NCI-H1930 (cell line): ENCODE measurements at places on chromosomes 1 and 21.

GRCh38 chr1:95604771-95605170, 370.8 kb downstream of the RWDD3 start:
- DNase-seq, result no peak

DNA sequence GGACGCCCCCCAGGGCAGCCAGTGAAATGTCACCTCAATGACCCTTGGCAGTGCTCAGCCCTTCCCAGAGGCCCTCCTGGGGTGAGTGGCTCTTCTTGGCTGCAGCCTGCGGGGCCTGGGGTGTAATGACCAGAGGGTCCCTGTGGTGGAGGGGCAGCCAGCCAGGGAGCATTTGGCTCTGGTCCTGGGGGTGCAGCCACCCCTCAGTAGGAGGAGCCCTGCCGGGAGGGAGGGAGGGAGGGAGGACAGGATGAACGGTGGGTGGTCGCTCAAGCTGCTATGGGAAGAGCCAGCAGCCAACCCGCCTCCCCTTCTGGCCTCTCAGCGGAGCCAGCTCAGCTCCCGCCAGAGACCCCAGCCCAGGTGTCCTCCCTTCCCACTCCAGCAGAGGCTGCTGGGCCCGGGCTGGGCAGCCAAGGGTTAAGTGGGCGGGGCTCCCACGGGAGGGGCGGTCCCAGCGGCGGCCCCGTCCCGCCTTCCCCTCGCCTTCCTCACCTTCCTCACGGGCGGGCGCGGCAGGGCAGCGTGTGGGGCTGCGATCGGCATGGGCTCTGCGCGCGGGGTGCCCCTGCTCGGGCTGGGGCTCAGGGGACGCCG, 9.0 kb upstream of the PLCH2 start:
- no peak for DNase-seq

DNA sequence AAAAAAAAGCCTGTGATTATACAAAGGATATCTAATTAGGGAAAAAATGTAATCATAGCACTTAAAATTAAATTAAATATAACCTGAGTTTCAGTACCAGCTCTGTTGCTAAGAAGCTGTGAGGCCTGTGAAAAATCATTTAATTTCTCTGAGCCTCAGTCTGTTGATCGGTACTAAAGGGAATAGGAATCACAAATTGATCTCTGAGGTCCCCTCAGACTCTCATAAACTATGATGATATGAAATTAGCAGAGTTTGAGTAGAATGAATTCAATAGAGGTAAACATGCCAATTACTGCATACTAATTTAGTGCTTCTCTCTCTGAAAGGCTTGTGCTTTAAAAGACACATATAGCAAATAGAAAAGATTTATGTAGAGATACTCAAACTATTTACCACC, 416.8 kb upstream of the NCAM2 start:
- DNase-seq, result no peak

DNA sequence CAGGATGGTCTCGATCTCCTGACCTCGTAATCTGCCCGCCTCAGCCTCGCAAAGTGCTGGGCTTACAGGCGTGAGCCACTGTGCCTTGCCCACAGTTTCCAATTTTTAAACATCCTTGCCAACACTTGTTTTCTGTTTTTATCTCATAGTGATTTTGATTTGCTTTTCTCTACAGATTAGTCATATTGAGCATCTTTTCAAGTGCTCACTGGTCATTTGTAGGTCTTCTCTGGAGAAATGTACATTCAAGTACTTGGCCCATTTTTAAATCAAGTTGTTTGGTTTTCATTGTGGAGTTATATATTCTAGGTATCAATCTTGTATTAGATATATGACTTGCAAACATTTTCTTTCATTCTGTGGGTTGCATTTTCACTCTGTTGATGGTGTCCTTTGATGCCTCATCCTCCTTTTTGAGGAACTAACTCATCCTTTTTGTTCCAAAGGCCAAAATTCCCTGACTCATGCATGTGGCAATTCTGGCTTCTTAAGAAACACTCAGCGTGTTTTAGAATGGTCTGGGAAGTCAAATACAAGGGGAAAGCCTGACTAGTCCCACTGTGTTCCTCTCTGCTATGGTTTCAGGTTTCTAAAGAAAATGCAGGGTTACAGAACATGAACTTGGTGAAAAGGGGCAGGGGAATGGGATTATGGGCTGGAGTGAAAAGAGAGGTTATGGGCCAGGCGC, 37.3 kb downstream of the PTAFR start:
- no peak for DNase-seq

DNA sequence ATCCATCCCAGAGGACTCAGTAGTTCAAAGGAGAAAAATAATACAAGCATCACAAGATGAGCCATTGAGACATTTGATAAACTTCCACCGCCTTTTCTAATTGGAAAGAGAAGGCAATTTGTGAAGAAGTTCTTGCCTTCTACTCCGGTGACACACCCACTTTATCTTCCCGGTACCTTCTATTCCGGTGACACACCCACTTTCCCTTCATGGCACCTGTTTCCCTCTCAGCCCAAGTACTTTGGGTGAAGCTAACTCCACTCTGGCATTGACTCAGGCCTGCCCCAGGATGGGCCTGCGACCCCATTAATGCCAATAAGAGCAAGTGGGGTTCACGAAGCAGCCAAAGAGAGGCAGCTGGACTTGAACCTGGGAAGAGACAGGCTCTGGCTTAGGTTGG, 38.2 kb downstream of the CLDN14 start:
- no peak for DNase-seq

DNA sequence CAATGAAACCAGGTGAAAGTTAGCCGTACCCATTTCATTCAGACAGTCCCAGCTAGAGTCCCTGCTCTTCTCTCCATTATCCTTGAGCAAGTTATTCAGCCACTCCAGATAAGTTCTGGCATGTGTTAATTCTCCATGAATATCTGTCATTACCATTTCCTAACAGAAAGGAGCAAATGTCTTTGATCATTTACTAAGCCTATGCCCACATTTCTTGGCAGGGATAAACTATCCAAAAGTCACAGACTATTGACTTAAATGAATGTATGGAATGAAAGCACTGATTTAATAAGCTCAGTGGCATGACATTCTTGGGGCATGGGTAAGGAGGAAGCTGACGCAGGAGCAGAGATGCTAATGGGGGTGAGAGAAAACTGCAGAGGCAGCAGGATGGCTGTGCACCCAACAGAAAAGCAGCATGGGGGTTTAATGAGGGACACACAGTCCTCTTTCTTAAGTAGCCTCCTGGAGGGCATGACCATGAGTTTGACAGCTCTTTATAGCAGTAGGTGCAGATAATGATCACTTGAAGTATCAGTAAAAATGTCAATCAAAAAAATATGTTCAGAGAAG, 17.6 kb upstream of the DHCR24 start:
- no peak for DNase-seq

DNA sequence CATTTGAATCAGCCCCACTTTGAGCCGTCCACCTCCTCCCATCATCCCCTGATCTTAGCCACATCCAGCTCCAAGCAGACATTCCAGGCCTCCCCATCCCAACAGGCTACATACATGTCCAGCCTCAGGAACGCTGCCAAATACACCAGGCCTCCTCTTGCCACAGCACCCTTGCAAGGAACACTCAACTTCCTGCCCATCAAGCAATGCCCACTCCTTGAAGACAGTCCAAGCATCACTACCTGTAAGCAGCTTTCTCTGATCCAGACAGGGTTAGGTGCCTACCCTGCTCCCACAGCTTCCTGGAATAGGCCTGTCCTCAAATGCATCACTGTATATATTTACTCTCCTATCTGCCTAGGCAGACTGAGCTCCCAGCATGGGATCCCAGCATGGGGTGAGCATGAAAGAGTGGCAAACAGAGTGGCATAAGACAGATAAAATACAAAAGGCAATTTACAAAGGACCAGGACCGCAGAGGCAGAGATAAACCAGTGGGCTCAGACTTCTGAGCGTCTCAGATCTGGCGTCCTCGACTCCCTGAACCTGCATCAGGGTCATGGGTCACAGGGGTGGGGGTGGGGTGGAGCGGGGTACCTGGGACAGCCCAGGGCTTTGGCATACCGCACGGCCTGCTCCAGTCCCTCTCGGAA, 816 bp downstream of the HYI start:
- DNase-seq, result no peak

DNA sequence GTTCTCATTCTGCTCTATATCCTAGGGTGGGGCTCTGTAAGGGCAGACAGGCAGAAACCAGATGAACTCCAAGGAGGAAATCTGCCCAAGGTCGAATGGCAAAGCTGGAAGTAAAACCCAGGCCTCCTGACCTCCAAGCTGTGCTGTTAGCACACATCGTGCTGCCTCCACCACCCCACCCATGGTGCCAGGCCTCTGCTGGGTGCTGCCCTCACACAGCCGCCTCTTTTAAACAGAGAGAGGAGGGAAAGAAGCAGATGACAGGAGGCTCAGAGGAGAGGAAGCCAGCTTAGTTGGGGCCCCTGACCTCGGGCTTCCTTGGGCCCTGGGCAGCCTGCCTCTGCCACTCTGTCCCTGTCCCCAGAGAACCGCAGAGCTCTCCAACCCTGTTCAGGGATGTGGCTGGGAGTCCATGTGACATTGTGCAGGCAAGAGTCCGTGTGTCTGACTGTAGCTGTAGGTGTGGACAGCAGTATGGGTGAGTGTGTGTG, 1.1 kb downstream of the SYNC start:
- DNase-seq, result no peak

GRCh38 chr1:96804648-96805047, 83.1 kb downstream of the PTBP2 start:
- DNase-seq, result no peak

GRCh38 chr1:227900571-227901051, 47.1 kb downstream of the WNT9A start:
- no peak for DNase-seq

DNA sequence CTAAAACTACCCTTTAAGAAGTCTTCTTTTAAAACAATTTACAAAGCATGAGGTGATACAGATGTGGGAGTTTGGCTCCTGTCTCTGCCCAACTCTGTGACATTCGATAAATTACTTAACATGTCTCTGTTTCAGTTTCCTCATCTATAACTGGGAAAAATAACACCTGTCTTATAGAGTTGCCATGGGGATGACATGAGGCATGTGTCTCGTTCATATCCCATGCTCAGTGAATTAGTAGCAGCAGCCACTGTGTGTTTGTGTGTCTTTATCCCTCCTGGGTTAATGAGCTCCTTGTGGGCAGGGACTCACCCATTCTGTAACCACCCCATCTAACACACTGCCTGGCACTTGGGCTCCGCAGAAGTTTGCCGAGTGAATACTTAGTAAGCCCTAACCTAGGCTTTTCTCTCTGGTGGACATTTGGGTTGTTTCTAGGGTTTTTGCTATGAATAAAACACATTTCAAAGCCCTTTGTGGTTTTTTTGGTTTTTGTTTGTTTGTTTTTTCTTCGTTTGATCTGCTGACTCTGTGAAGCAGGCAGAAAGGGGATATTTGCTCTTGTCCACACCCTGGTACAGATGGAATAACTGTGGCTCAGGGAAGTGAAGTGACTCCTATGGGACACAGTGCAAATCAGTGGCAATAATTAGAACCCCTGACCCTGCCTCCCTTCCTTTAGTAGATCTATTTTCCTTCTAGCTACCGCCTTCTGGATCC, 797 bp upstream of the KCNJ9 start:
- DNase-seq, result no peak

DNA sequence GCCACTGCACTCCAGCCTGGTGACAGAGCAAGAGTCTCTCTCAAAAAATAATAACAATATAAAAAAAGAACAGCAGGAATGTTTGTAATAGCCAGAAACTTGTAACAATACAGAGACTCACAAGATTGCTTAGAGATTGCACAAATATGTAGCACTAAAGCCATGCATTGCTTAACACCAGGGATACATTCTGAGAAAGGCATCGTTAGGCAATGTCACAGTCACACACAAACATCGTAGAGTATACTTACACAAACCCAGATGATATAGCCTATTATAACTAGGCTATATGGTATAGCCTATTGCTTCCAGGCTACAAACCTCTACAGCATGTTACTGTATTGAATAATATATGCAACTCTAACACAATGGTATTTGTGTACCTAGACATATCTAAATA, 45.3 kb downstream of the GPATCH2 start:
- DNase-seq, result no peak

GRCh38 chr1:243421784-243422183, 165.9 kb downstream of the SDCCAG8 start:
- DNase-seq, result peak; percentile 9

- no peak for DNase-seq
Measured at GRCh38 chr1:36807262-36807661, 227.1 kb downstream of the GRIK3 start.

DNA sequence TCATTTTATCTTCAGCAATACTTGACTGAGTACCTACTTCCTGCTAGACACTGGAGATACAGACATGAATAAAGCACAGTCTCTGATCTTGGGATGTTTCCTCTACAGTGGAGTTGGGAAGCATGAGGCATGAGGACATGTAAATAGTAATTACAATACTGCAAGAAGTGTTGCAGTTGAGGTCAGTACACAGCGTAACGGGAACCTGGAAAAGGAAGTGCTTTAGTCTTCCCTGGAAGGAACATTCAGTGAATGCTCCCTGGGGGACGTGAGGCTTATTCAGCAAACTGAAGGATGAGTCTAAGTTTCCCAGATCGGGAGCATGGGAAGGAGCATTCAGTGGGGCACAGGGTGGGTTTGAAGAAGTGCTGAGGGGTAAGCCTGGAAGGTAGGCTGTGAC, 112.4 kb downstream of the PIK3R3 start:
- no peak for DNase-seq

DNA sequence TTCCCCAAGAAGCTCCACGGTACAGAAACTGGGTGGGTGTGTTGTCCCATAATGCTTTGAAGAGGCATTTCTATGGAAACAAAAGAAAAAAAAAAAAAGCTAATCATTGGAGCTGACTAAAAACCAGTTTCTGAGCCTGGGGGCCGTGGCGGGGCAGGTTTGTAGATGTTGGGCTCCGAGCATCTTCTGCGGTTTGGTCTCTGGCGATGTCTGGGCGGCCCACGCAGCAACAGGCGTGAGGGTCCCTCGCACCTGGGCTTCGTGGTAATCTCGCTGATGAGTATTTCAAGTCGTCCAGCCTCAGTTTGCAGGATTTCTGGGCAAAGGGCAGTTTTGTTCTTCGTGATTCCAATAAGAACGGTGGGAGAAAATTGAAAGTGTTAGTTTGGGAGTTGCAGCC, 6.8 kb downstream of the TP73 start:
- no peak for DNase-seq

DNA sequence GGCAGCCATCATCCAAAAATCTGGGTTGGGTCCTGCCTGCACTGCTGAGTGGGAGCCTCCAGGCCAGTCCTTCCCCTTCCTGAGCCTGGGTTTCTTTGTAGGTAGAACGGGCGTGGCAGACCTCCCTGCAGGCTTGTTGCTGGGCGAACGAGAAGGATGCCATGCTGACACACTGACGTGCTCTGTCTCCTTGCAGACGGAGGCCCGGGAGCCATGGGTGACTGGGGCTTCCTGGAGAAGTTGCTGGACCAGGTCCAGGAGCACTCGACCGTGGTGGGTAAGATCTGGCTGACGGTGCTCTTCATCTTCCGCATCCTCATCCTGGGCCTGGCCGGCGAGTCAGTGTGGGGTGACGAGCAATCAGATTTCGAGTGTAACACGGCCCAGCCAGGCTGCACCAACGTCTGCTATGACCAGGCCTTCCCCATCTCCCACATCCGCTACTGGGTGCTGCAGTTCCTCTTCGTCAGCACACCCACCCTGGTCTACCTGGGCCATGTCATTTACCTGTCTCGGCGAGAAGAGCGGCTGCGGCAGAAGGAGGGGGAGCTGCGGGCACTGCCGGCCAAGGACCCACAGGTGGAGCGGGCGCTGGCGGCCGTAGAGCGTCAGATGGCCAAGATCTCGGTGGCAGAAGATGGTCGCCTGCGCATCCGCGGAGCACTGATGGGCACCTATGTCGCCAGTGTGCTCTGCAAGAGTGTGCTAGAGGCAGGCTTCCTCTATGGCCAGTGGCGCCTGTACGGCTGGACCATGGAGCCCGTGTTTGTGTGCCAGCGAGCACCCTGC, 1.4 kb downstream of the GJA4 start:
- no peak for DNase-seq

GRCh38 chr1:75373542-75374159, 237.3 kb downstream of the SLC44A5 start:
- no peak for DNase-seq
